ENCODE measurements at places on chromosomes 3 and 15.

- DNase-seq: no peak
These were observed 7.3 kb downstream of the NGLY1 start for GRCh38 chr3:25775936-25776335.

GRCh38 chr3:149971403-149972075 is 844 bp upstream of the PFN2 start:
- DNase-seq: peak; percentile 13

GRCh38 chr3:26838026-26838425 is 215.5 kb downstream of the LRRC3B start:
- DNase-seq: no peak

DNA sequence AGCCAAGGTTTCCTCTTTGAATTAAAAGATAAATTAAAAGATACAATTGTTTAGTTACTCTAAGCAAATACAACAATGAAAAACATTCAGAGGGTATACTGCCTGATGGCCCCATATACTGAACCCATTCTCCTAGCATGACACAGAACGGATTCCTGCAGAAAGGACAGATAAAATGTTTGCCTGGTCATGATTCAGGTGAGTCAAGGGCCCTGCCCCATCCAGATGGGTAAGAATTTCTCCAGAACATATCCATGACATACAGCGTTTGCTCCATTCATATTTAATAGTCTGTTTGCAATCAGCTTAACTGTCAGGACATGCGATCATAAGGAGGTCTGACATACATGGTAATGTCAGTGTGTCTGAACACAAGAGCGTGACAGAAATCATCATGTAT is 8.6 kb downstream of the TMEM41A start:
- DNase-seq: no peak

GRCh38 chr15:88658972-88659931 is 20.4 kb downstream of the ISG20 start:
- DNase-seq: no peak

DNA sequence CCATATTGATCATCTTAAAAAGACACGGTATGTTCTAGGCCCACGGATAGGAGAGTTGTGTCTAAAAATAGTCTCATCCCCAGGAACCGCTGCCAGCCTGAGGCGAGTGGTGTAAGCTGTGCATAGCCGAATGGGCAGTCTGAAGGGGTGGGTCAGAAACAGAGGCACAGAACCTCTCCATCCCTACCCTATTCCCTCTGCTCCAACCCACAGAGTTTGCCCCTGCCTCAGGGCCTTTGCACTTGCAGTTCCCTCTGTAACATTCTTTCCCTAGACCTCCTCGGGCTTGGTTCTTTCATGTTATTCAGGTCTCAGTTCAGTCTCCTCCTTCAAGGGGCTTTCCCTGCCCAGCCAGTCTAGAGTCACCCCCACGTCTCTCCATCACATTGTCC is 4.8 kb downstream of the SCN5A start:
- no peak for DNase-seq

All from activated CD8-positive, alpha-beta memory T cell treated with anti-CD3 and anti-CD28 coated beads for 48 hours (primary cell).